ENCODE measurements at places on chromosomes 5 and 9.

DNA sequence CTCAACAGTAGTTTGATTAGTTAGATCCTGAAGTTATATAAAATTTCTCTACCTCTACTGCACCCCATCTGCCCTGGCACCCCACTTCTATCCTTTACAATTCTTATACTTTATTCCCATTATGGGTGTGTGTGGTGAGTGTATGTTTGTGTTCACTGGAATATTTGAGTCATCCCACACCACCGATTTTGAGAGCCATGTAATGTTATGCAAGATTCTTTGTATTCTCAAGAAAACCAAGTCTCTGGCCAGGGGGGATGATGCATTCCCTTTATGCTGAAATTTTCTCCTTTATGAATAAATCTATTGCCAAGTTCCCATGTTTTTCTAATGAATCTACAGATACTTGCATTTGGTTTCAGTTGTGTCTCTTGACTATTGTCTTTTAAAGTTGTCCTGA, 266.8 kb downstream of the ARHGEF28 start:
- no peak for DNase-seq

GRCh38 chr9:137494550-137495351, 35.6 kb upstream of the NSMF start:
- DNase-seq, result no peak

DNA sequence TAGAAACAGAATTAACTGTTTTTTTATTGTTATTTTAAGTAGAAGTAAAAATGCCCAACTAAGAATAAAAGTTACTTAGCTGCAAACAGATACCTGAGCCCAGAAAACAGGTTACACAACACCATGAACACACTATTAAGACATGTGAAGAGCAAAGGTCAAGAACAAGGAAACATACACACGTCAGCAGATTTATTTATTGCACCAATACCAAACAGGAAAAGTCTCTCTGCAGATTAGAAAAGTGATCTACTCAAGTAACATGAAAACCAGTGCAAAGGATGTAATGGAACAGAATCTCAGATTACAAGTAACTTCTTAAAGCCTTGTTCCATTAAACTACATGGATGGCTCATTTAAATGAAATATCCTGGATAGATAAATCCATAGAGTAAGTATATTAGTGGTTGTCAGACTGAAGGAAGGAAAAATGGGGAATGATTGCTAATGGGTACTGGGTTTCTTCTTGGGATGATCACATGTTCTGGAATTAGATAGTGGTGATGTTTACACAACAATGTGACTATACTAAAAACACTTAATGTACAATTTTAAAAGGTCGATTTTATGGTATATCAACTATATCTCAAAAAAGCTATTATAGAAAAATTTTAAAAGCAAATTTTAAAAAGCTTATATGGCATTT, 6.1 kb downstream of the SAR1B start:
- no peak for DNase-seq

GRCh38 chr9:98315551-98316060, 60.2 kb upstream of the TBC1D2 start:
- peak; percentile 91 for DNase-seq

GRCh38 chr9:2424619-2425033, 197.0 kb upstream of the VLDLR start:
- no peak for DNase-seq

GRCh38 chr9:77667151-77667550, 19.0 kb upstream of the GNA14 start:
- no peak for DNase-seq

- no peak for DNase-seq
These were observed 3.8 kb upstream of the COL27A1 start for GRCh38 chr9:114151426-114151956.

GRCh38 chr5:131534974-131535373, 100.1 kb downstream of the RAPGEF6 start:
- DNase-seq, result no peak

GRCh38 chr9:90288275-90288639, 354.4 kb downstream of the DIRAS2 start:
- DNase-seq, result no peak

GRCh38 chr9:36416890-36417289, 16.8 kb upstream of the RNF38 start:
- DNase-seq, result no peak

DNA sequence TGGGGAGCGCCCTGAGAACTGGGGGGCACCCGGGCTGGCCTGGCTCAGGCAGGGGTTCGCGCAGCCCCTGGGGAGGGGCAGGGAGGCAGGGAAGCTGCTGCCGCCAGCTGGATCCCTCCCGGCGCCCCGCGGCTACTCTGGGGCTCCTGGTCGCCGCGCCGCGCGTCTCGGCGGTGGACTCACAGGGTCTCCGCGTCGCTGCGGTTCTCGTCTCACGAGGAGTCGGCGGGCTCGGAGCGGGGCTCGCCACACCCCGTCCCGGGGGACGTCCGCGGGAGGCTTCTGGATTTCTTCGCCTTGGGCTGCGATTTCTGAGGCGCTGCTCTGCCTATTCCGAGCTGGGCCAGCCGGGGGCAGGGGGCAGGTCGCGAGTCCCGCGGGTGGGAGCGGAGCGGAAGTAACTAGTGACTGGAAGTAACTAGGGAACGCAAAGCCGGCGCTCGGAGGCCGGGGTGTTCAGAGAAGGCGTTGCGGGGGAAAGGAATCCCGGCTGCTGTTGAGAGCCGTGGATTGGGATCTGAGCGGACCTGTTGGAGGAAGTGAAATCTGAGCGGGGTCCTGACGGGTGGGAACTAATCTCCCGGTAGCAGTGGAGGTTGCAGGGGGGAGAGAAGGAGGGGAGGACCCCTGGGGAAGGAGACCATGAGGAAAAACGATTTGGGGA, 511 bp downstream of the CYSTM1 start:
- peak; percentile 89 for DNase-seq

- no peak for DNase-seq
These were observed 6.9 kb upstream of the GMCL2 start for GRCh38 chr5:178194026-178194425.

DNA sequence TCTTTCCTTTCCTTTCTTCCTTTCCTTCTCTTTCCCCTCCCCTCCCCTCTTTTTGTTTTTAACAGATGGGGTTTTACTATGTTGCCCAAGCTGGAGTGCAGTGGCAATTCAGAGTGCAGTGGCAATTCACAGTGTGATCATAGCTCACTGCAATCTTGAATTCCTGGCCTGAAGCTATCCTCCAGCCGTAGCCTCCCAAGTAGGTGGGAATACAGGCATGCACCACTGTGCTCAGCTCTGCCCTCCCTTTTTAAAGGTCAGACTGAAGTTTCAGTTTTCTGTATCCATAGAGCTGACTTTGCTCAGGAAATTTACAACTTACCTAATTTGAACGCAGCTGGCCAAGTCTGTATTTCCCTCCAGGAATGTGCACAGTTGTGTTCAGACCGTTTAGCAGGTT, 696 bp downstream of the CCL28 start:
- no peak for DNase-seq

- DNase-seq, result peak; percentile 23
These were observed 237.6 kb upstream of the CCNH start for GRCh38 chr5:87650284-87650683.

- DNase-seq, result no peak
These were observed 42.7 kb downstream of the IQGAP2 start for GRCh38 chr5:76445830-76446229.

GRCh38 chr9:78189461-78189860, 46.4 kb upstream of the CEP78 start:
- DNase-seq, result no peak

DNA sequence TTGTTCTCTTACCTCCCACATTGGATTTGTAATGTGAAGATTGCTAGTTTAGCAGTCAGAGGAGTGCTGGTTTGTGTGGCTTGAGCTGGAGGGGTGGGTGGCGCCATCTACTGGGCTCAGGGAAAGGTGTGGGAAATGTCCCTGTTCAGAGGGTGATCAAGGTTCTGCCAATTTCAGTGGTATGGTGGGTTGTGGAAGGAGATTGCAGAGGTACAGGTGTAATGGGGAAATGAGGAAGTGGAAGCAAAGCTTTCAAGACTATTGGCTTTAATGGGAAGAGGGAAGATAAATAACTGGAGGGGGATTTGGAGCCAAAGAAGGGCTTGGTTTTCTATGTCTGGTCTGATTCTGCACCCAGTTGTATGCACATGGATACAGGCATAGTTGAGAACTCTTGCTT, 76.4 kb downstream of the OSMR start:
- DNase-seq, result peak; percentile 79

DNA sequence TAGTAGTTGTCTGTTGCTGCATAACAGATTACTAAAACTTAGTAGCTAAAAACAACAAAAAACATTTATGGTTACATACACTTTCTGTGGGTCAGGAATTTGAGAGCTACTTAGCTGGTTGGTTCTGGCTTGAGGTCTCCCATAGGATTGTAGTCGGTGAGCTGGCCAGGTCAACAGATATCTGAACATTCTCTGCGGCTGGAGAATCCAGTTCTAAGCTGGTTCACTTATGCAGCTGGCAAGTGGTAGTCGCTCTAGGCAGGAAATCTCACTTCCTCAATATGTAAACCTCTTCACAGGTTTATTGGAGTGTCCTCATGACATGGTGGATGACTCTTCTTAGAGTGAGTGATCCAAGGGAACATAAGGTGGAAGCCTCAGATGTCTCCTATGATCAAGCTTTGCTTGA, 65.7 kb upstream of the TNFAIP8 start:
- no peak for DNase-seq

DNA sequence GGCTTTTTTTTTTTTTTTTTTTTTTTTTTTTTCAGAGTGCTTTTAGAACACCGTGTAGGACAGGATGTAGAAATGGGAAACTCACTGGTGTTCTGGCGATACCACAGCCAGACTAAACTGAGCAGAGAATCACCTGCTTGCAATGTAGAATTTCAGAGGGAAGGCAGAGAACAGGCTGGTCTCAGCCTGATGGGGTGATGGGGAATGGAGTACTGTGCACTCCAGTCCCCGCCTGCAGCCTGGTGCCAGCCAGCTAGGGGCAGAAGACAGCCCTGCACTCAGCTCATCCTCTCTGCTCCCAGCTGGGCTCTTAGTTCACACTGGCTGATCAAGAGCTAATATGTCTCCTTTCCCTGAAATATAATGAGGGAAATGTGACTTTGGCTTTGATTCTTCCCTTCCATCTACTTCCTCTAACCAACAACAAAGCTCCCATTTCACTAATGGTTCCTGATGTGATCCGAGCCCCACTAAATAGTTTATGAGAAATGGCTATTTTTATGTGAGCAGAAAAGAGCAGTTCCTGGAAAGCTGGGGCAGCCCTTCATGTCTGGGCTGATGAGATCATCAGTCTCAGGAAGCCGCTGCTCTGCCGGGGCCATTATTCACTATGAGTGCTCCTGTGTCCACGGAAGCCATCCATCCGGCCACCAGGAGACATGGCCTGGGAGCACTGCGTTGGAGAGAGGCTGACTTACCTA, 209.7 kb downstream of the GADD45G start:
- DNase-seq, result no peak

DNA sequence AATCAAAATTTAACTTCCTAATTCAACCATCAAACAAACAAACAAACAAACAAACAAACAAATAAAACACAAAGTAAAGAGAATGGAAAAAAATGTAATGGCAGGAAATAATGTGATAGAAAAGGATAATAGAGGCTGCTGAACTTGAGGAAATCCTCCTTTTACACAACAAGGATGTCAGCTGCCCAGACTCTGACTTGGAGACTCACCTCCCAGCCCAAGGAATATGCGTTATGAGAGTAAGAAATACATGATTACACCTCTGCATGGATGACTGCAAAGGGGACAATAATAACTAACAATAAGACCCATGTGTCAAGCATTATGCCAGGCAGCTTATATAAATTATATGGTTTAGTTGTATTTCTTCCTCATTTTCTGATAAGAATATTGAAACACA, 46.6 kb upstream of the JAK2 start:
- no peak for DNase-seq

GRCh38 chr9:7489036-7489435, 310.5 kb downstream of the DMAC1 start:
- no peak for DNase-seq

DNA sequence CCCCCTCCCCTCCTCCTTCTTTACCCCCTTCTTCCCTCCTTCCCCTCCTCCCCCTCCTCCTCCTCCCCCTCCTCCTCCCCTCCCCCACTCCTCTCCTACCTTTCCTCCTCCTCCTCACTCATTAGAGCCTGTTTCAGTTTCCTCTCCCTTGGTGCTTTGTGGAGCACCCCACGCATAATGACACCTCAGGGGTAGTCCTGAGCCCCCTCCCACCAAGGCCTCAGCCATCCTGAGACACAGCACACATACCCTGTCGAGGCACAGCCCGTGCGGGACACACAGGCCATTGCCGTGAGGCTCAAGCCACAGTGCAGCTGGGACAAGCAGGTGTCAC, 35.4 kb downstream of the HK3 start:
- no peak for DNase-seq

DNA sequence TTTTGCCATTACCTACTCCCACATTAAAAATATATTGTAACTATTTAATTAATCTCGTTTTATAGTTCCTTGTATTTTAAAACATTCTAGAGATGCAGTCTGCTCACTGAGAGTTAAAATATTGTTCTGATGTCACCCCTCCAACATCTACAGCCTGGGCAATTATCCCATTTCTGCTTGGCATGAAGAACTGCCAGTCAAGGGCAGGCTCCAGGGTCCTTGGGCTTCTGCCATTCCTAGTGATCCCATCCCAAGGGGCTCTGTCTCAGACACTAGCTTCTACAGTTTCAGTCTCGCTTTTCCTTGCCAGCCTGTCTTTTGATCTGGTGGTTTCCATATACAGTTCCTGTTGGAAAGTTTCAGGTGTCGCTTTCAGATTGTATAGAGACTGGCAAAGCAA, 287.2 kb downstream of the TMEM232 start:
- DNase-seq, result peak; percentile 26

DNA sequence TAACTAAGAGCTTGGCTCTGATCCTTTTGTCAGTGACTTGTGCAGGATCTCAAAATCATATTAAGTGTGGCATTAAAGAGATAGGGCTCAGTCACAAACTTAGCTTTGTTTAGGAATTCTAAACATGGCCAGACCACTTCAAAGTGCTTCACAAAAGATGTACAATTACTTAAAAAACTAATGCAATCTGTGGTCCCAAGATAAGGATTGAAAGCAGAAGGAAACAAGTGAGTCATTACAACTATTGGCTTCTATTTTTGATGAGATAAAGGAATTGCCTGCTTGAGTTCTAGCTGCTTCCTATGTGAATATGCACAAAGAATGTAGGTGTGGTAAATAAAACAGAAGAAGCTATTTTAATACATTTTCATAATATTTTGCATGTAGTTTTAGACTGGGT, 44.9 kb upstream of the SLC12A2 start:
- no peak for DNase-seq

DNA sequence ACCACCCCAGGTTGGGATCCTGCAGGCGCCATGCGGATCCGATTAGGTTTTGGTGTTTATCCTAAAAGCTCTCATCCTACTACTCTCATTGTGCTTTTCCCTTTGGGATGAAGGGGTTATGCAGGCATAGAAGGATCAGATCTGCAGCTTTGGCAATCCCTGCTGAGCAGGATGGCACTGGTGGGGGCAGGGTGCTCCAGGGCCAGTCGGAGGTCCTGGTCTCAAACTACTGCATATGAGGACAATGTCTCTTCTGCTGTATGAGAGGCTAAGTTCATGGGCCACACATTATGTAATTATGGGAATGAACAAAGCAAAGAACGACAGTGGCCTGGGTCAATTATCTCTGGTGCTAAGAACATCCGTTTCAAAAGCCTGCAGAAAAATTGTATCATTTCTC, 334.2 kb downstream of the IRX1 start:
- DNase-seq, result no peak
